KG1 (cell line): ENCODE measurements at places on chromosomes 4 and X.

DNA sequence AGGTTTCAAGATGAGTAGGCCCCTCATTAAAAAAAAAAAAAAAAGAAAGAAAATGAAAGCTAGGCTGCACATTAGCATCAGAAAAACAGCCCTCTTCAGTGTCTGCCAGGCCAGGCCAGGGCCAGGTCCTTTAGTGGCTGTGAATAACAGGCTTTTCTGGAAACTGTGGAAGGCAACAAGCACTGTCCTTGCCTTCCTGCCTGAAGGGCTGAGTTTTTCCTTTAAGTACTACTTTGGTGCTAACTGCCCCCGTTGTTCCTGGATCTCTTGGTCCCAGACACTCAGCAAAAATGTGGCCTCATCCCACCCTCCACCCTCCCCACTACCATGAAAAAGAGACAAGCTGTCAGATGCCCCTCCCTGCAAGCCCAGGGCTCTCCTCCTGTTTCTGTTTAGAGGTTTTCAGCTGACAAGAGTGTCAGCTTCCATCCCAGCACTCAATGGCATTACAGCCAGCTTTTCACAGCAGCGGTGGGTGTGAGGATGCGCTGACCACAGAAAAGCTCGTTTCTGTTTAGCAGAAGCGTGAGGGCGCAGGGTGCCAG lies 174.2 kb downstream of the NHS start:
- DNase-seq = no peak

- no peak for DNase-seq
Observed at GRCh38 chr4:140996766-140997165, 136.5 kb downstream of the RNF150 start.

- DNase-seq = no peak
Observed at GRCh38 chr4:87211249-87211952, 9.0 kb downstream of the KLHL8 start.

GRCh38 chr4:86107112-86107511 lies 252.7 kb downstream of the MAPK10 start:
- DNase-seq = no peak

- no peak for DNase-seq
Observed at GRCh38 chr4:89215736-89216135, 91.9 kb downstream of the GPRIN3 start.

DNA sequence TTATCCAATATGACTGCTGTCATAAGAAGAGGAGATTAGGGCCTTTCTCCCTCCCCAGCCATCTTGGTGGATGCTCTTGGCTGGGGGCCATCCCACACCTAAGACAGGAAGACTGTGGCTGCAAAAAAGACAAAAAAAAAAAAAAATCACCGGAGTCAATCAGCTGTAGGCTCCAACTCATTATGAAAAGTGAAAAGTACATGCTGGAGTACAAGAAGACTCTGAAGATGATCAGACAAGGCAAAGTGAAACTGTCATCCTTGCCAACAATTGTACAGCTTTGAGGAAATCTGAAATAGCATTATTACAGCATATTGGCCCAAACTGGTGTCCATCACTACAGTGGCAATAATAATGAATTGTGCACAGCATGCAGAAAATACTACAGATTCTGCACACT lies 5.2 kb downstream of the EGFL6 start:
- no peak for DNase-seq
